Stimulated activated CD8-positive, alpha-beta memory T cell treated with anti-CD3 and anti-CD28 coated beads, Interleukin-4, amount 100 ng/mL, for 1 hour (primary cell): ENCODE measurements at places on chromosomes 16 and 17.

GRCh38 chr17:64420143-64420670, 28.7 kb upstream of the MILR1 start:
- DNase-seq: no peak

DNA sequence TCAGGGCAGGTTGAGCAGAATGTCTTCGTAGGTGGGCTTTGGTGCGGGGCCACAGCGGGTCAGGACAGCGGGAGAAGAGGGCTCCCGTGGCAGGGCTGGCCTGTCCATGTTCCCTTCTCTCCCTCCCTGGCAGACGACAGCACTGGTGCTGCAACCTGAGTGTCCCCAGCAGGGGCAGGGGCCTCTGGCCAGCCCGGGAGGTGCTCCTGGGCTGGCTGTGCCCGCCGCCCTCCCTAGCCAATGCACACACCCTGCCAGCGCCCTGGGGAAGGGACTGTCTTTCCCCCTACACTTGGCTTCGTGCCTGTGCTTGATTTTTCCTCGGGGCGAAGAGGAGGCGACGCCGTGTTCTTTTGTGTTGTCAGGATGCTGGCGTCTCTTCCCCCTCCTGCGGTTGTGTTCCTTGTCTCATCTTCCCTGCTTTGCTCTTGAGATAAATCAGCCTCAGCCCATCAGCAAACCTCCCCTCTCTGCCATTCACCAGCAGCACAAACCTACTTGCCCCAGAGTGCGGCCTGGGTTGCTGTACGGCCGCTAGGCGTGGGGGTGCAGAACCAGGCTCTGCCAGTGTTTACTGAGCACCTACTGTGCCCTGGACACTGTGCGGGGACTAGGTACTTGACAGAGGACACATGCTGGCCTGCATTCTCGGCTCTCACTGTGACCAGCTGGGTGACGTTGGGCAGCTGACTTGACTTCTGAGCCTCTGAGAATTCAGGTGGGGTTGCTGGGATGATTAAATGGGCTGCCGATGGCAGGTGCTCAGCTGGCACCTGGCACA, 237.3 kb upstream of the CIBAR2 start:
- DNase-seq: no peak

- no peak for DNase-seq
Observed at GRCh38 chr16:680967-681745, 946 bp downstream of the STUB1 start.

DNA sequence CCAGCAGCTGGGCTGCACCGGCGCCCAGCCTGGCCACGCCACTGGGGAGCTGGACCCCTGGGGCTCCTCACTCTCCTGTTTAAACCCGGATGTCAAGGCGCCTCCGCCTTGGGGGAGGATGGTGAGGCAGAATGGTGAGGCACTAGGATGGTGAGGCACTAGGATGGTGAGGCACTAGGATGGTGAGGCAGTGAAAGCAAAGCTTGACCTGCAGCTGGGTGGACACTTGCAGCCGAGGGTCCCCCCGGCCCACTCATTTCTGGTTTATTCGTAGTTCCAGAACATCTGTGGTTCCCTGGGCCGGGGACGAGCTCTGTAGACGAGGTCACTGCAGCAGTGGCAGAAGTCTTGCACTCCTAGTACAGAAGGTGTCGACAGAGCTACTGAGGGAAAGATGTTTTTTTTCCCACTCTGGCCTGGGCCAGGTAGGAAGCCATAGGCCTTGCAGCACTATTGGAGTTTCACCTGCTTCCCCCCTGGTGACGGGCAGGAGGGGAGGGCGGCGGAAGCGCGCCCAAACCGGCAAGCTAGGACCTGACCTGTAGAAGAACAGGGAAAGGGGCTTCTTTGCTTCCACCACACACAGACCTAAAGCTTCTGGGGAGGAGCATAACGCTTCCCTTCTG, 1.1 kb upstream of the HNF1B start:
- no peak for DNase-seq

DNA sequence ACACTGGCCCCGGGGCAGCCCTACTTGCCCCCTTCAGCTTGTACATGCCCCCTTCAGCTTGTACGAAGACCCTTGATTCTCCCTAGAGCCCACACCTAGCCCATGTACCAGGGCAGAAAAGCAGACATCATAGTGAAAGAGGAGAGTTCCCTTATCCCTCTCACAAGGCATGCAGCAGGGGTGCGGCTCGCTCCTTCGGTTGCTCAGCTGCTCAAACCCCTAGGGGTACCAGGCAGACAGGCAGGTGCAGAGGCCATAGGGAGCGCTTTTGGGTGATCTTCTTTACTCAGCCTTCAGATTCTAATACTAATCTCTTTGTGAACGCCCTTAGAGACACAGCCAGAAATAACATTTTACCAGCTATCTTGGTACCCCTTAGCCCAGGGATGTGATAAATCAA, 286.3 kb downstream of the NPIPA8 start:
- DNase-seq: no peak

DNA sequence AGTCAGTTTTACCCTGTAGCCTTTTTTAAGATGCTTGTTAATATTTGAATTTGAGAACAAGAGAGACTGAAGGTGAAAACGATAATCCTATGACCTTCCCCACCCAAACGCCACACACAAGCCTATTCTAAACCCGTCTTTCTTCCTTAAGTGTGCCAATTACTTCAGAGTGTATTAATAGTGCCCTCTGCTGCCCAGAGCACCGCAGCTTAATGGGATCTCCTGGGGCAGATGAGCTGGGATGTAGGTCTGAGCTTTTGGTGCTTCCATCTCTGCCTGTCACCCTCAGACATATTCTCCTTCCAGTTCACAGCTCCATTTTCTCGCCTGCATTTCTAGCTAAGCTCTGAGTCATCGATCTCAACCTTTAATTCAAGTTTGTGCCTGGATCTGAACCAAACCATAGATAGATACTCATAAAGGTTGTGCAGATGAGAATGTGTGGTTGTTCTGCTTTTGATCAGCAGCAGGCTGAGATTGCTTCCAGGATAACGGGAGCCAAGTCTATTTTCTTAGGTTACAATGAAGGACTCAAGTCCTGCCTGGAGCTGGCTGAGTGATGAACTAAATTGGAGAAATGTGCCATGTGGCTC, 46.4 kb upstream of the CDH13 start:
- DNase-seq: no peak

DNA sequence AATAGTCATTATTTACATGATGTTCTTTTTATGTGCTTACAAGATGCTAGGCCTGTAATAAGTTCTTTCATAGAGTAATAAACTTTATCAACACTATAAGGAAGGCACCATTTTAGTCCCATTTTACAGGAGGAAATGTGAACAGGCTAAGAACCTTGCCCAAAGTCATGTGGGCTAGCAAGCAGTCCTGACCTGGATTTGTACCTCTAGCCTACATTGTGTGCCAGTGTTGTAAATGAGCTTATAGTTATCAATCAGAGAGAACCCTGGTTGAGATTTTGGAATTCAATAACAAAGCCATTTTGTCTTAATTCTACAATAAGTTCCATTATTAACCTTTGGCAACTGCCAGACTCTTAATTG, 6.7 kb upstream of the TBKBP1 start:
- no peak for DNase-seq

DNA sequence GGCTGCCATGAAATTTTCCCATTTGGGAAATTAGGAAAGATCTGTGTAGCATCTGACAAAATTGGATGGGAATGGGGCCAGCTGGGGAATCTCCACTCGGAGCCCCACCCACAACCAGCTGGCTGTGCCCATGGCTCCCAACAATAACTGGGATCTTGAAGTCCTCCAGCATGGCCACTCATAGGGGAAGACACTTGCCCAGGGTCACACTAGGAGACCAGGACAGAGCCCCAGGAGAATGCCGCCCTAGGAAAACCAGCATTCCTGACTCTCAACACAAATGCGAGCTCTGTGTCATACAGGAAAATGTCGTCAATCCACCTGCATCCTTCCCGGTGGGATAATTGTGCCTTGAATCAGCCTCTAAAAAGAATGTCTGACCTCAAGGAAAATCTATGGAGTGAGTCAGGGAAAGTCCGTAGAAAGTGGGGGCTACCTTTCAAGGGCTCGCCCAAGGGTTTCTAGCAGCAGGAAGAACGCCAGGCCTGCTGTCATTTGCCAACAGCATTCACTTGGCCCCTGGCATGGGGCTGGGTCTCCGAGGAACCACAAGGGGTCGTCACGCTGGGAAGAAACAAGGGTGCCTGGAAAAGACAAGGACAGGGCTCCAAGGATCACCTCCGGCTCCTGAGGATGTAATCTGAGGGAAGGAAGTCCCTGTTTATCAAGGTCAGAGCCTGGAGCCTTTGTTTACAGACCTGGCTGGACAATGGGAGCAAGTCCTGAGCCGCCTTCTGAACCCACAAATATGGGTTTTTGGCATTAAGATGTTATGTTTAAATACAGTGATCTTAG, 15.9 kb downstream of the CDH5 start:
- no peak for DNase-seq

DNA sequence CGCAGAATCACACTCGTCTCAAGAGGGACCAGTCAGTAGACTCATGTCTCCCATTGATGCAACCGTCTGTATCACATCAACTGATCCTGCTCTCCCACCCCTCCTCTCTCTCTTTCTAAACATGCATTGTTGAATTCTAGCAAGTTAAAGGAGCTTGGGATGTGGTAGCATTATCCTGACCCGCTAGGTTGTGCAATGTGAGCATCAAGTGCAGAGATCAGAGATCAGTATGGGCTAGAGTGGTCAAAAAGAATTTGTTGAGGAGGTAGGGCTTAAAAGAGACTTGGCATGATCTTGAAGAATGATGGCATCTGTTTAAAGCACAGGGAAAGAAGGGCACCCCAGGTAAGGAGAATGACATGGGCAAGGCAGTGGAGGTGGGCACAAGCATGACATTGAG, 38.7 kb downstream of the PRSS54 start:
- DNase-seq: no peak

DNA sequence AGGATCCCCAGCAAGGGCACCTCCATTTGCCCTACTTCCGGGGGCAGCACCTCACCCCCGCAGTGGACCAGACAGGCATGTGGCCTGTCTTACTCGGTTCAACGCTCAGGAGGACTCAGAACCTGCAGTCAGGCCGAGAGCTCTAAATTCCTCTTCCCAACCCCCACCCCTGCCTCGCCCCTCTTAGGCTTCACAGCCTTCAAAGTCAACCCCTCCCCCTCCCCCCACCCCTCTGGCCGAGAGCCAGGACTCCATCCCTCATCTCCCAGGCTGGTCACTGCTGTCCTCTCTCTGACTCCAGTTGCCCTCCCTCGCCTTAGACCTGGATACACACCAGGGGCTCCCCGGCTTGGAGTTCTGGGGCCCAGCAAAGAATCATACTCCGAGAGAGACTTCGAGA, 8.1 kb upstream of the HS3ST6 start:
- DNase-seq: no peak

DNA sequence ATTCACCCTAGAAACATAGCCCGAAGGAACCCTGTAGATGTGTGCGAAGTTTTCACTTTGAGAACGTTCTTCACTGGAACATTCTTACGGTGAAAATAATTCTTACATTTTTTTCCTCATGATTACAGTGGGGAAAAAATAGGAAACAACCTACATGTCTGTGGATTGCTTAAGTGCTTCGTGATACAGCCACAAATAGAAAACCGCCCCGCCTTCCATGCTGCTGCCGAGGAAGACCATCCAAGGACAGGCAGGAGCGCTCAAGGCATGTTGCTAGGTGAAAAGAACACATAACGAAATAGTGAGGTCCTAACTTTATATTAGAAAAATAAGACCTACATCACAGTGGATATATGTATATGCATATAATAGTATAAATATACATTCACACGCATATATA, 78.8 kb downstream of the BMERB1 start:
- no peak for DNase-seq

- DNase-seq: no peak
Observed at GRCh38 chr17:75398279-75398678, 7.2 kb downstream of the GRB2 start.

DNA sequence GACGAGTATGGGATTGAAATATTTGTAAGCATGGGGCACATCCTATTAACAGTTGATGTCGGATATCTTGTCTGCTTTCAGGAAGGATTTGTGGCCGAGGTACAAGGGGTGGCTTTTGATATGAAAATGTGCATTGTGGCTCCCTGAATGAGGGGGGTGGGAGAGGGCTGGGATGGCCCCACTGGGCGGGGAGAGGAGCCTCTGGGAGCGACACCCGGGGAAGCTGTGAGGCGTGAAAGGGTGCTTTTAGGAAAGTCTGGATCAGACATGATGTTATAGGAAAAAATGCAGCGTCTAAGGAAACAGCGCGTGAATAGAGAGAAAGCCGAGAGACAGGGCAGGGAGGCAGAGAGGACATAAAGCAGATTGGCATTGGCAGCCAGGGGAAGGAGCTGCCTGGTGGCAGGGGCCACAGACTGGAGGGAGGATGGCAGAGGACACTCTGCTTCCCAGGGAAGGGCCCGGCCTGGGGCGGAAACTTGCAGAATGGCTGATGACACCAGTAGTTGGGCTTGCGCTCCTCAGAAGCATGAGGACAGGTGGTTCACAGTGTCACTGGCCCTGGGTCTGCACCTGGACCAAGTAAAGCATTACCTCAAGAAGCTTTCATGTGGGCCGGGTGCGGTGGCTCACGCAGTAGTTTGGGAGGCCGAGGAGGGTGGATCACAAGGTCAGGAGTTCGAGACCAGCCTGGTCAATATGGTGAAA, 95.7 kb downstream of the NTN1 start:
- no peak for DNase-seq

DNA sequence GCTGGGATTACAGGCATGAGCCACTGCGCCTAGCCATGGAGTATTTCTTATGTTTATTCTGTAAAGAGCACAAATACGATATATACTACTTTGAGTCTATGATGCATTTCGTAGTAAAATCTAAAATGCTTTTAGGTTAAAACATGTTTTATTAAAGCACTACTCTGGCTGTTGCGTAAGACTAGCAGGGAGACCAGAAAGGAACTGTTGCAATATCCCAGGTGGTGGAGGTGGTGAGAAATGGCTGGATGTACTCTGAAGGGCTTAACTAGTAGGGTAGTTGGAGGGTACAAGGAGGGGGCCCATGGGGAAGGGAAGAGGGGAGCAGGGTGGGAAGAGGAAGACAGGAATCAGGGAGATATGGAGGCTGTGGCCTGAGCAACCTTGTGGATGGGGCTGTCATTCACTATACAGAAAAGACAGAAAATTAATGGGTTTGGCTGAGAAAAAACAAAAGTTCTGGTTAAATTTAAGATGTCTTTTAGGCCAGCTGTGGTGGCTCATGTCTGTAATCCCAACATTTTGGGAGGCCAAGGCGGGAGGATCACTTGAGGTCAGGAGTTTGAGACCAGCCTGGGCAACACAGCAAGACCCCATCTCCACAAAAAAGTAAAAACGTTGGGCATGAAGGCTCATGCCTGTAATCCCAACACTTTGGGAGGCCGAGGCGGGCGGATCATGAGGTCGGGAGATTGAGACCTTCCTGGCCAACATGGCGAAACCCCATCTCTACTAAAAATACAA, 35.8 kb downstream of the ST3GAL2 start:
- DNase-seq: no peak

GRCh38 chr16:62041401-62041800, 5.2 kb upstream of the CDH8 start:
- DNase-seq: no peak

DNA sequence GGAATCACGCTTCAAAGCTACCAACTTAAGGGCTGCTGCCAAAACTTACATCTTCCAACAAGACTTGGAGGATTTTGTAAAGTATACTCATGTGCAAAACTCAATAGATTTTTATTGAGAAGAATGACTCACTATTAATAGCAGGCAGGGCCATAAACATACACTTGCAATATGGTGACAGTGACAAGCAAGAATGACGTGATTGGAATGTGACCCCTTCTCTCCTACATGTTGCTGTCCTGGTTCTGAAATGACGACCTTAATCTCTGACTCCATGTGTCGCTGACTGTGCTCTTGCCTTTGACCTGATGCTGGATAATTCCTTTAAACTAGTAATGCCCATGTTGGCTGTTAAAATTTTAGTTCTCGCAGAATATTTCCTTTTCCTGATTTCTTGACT, 174.5 kb downstream of the PARN start:
- DNase-seq: no peak

- DNase-seq: no peak
Observed at GRCh38 chr16:88497561-88498462, 44.7 kb downstream of the ZFPM1 start.
